ENCODE measurements at places on chromosomes 2 and 18. TPM values are rescaled to one million over a fixed set of nuclear protein-coding genes. Genes with fewer than 3 reads are reported as not detected.

DNA sequence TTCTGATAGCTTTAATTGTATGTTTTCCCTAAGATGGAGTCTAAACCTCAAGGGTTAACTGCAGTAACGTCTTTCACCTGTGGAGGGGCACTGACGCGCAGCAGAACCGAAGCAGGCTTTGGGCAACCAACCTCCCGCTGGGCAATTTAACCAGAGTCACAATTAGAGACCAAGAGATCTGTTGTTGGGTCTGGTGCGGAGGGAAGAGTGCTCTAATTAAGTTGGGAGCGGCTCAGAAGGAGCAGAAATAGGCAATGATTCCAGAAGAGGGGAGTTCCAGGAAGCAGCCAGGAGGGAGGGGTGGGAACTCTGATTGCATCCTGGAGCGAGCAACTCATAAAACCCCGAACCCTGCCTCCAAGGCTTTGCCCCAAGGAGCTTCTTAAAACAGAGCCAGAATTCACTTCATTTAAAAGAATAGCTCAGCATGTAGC lies 245.8 kb downstream of the PAX3 start:
- H3K4me3 ChIP-seq = no peak overlapping the region
- no peak overlapping the region for H3K27ac ChIP-seq
- DNase-seq = no peak

GRCh38 chr2:29000956-29001355 lies 19.9 kb downstream of the TOGARAM2 start:
- no peaks in the 10 kb centered on the region for H3K36me3 ChIP-seq
- DNase-seq = no peak
- H3K4me3 ChIP-seq = no peak overlapping the region
- H3K27ac ChIP-seq = no peak overlapping the region
- no peaks in the 10 kb centered on the region for H3K27me3 ChIP-seq

DNA sequence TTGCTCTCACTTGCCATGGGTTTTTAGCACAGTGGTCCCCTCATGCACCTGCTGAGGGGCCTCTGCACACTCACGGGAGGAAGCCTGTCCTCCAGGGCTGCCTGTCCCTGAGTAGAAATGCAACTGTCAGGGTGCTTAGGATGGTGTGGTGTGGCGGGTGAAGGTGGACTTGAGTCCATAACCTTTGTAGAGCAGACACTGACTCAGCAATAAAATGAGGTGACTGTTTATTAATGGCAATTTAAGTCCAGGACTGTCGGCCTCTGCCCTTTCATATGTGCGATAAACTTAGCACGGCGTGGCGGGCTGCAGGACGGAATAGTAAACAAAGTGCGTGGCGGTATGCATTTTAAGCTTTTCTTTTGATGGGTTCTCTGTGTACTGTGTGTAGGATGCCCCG lies 188.2 kb downstream of the LDLRAD4 start:
- H3K27ac ChIP-seq = no peak overlapping the region
- H3K4me3 ChIP-seq = no peak overlapping the region
- no peak for DNase-seq
- no peaks in the 10 kb centered on the region for H3K36me3 ChIP-seq
- no peaks in the 10 kb centered on the region for H3K4me1 ChIP-seq

- H3K36me3 ChIP-seq = no peaks in the 10 kb centered on the region
- H3K4me1 ChIP-seq = no peaks in the 10 kb centered on the region
- no peak overlapping the region for H3K4me3 ChIP-seq
- no peak overlapping the region for H3K27ac ChIP-seq
Observed at GRCh38 chr2:185919155-185919554, 180.6 kb downstream of the FSIP2 start.

AQP12B gene
- not detected for total RNA-seq
